NCI-H1436 treated with DMSO at 0.1 percent for 48 hours (cell line): ENCODE measurements at places on chromosomes 1 and 21.

DNA sequence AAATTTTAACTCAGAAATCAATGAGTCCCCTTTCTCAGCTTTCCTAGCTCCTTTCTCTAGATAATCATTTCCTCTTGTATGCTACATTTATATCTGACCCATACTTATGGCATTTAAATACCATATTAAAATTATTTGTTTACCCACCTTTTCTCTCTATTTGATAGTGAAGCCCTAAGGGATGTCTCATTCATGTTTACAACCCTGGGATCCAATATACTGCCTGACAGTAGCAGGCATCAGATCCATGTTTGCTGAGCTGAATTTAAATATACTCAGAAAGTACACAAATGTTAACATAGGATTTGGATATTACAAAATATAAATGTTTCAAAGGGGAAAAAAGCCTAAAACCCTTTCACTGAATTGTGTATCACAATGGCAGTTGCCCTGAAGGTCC, 26.5 kb downstream of the SCMH1 start:
- no peak for DNase-seq

GRCh38 chr1:29417147-29417858, 181.0 kb downstream of the PTPRU start:
- DNase-seq, result no peak

- no peak for DNase-seq
Observed at GRCh38 chr1:115539736-115540135, 102.0 kb upstream of the VANGL1 start.

GRCh38 chr1:59990470-59990869, 63.9 kb upstream of the CYP2J2 start:
- no peak for DNase-seq

DNA sequence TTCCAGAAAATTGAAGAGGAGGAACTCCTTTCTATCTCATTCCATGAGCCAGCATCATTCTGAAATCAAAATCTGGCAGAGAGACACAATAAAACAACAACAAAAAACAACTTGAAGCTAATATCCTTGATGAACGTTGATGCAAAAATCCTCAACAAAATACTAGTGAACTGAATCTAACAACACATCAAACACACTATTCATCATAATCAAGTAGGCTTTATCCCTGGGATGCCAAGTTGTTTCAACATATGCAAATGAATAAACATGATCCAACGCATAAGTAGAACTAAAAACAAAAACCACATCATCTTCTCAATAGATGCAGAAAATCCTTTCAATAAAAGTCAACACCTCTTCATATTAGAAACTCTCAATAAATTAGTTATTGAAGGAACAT, 335.3 kb upstream of the BRINP3 start:
- no peak for DNase-seq
